ENCODE measurements at places on chromosomes 11 and 22.

DNA sequence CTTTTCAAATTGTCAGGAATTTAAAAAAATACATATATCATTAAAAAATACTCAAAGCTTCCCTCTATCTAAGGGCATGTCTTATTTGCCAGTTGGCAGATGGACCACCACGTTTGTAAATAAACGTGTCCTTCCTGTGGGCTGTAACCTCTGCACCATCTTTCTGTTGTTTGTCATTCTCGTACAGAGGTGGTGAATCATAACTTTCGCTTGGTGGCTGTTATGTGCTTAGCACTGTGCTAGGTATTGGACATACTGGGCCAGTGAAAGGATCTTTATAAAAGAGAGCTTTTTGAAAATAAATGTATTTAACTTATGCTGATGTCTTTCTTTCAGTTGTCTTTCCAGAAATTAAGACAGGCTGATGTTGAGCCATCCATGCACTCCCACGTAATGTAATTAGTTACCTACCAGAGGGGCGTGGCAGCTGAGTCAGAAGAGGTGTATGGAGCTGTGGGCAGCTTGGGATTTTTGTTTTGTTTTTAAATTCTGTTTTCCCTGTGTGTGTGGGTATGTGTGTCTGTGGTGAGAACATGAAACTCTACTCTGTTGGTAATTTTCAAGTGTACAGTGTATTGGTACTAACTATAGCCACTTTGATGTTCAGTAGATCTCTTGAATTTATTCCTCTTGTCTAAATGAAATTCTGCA is 62.7 kb downstream of the TECTA start:
- DNase-seq, result no peak

- no peak for DNase-seq
These were observed 727.3 kb downstream of the LRRC4C start for GRCh38 chr11:40732132-40732531.

DNA sequence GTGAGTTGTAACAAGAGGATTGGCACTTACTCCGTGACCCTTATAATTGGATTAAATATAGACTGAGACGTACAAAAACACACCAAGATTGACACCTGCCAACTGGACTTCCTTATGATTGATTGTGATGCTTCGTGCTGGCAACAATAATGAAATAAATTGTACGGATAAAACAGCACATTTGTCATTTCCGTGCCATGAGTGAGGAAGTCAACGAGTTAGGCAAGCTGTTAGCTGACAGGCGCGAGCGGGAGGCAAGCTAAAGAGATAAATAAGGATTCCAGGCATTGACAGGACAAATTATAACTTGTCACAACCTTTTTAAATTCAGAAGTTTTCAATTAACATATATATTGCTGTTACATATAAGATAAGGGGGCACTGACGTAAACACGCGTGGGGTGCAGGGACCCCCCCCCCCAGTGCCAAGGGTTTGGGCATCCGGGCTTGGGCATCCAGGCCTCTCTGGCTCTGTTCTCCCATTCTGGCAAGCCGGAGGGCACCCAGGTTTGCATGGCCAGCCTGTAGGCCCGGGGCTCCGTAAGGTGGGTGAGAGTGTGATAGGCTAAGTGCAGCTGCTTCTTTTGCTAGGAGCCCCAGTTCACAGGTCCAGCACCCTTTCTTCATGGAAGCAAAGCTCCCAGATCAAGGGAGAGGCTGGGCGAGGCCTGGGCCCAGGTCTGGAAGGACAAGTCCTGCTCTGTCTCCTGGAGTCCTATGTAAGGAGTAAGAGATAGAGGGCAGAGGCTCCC is 11.2 kb upstream of the PAX6 start:
- DNase-seq, result no peak

DNA sequence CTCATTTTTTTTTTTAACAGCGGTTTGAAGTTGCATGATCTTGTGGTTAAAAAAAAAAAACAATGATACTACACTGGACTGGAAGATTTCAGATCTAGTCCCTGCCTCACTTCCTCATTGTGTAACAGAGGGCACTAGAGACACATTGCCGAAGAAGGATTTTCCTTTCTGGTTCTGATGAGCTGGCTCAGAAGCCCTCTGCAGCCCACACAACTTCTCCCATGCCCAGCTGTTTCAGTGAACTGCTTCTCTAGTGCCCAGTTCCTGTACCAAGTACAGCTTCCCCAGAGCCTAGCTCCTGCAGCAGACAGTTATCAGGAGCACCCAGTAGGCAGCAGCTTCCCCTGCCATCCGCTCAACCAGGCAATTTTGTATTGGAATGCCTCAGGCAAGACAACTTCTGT is 29.5 kb upstream of the ANO5 start:
- DNase-seq, result no peak

DNA sequence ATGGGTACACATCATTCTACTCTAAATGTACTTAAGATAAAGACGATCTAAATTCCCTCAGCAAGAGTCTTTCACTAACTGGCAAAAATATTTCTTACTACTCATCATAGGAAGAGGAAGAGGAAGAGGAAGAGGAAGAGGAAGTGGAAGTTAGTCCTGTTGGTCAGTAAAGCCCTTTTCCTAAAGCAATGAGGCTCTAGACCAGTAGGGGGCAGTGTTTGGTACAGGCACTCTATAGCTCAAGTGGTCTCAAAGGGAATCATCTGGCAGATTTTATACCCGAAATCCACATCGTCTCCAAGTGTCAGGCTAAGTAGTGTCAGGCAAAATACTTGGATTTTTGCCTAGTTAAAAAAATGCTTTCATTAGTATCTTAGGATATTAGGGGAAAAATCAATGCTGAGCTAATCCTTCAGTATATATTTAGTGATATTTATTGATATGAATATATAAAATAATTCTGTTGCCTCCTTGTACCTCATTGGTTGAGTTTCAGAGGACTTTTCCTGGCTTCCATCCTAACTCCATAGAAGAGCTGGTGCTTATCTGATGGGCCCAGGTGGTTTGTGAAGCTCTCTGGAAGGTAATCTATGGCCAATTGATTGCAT is 7.7 kb downstream of the BLID start:
- peak; percentile 61 for DNase-seq

GRCh38 chr22:22558972-22559603 is at the start of gene PRAME:
PRAME (minus strand) TSS chr22:22559265; CDS start chr22:22556832, 2,433 bp downstream.
- DNase-seq, result peak; percentile 80

- DNase-seq, result peak; percentile 53
These were observed 706 bp upstream of the SCYL1 start for GRCh38 chr11:65524014-65524740.

DNA sequence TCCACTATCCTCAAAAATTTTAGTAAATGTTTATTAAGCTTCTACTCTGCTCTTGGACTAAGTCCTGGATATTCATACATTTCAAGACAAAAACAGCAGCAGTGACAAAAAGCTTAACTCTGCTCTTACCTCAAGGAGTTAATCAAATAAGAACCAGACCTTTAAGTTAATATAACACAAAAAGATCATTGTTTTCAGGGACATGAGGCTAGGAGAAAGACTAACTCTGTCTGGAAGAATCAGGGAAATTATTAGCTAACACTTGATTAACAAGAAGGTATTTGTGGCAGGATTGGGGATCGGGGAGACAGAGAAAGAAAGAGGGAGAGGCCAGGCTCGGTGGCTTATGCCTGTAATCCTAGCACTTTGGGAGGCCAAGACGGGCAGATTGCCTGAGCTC is 74.4 kb downstream of the PPP2R1B start:
- no peak for DNase-seq

DNA sequence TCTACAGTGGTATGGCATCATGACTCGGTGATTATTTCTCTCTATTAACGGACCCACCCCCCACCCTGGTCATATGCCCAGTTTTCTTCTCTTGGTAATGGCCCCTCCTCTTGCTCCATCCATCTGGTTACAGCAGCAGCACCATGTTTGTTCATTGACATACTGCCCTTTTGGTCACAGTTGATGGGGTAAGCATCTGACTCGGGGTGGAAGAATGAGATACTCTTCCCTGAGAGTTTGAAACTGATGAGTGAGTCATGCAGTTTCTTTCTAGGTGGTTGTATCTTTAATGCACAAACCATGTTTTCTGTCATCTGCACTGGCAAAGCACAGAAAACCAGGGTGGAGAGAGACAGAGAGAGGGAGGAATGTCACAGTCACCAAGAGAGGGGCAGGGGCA is 126.0 kb downstream of the SYN3 start:
- no peak for DNase-seq

Measured in NCI-H1092 (cell line).